NCI-H187 (cell line): ENCODE measurements at places on chromosomes 5 and 9.
A peak's percentile ranks its signal among the peaks of the same experiment; 100 is the strongest.

GRCh38 chr5:107680799-107681198 lies 10.1 kb upstream of the EFNA5 start:
- no peak for DNase-seq

- DNase-seq: no peak
Observed at GRCh38 chr5:96673127-96673526, 11.0 kb downstream of the CAST start.

DNA sequence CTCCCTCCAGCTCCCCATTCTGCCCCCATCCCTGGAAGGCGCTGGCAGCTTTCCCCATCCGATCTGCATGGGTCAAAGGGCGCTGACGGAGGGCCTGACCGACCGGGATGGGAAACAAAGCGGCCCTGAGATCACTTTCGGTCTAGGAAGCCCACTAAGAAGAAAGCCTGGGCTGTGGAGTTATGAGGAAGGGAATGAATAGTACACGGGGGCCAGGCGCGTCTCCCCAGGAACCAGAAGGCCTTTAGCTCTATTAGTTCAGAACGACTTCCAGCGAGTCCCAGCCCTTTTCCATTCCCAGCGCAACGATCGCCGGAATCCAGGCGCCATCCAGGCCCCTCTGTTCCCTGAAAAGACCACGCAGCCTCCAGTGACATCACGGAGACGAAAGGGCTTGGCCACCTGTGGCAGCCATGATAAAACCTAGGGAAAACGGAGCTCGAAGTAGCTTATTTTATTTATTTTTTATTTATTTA lies 70.1 kb upstream of the CCDC180 start:
- DNase-seq: no peak

DNA sequence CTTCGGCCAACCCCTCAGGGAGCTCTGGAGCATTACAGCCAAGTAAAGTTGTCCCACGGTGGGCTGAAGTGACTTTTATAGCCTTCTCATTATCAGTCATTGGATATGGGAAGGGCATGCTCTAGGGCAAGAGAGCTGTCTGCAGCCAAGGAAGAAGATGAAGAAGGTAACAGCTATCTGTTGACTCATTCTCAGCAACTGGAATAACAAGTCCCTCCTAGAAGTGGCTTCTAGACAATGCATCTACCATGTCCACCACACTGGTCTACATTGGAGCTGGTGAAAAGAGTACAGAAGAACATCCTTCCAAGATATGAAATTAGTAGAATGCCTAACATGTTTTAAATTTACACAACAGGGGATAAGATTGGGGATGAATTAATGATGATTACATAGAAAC lies 524.2 kb downstream of the ACTL7B start:
- no peak for DNase-seq

DNA sequence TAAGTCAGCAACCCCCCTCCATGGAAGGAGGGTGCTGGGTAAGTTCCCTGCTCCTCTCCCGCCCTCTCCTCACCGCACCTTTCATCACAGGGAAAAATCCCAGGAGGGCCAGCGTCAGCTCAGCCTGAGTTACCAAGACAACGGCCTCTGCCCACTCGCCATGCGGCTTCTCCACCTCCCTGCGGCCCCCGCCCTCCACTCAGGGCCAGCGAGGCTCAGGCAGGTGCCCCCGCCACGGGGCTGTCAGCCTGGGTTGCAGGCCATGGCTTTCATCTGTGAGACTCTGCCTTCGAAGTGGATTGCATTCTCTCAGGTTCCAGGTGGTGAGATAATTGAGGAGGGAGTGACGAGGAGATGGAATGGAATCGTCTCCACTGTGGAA lies 27.2 kb upstream of the LAMC3 start:
- peak; percentile 33 for DNase-seq
